Iris pigment epithelial cell (primary cell): ENCODE measurements at places on chromosomes 7 and 10.

- peak; percentile 60 for DNase-seq
These were observed 1.4 kb downstream of the RHEB start for GRCh38 chr7:151518105-151518946.

GRCh38 chr7:128068785-128069184 lies 37.5 kb upstream of the LRRC4 start:
- DNase-seq = no peak

DNA sequence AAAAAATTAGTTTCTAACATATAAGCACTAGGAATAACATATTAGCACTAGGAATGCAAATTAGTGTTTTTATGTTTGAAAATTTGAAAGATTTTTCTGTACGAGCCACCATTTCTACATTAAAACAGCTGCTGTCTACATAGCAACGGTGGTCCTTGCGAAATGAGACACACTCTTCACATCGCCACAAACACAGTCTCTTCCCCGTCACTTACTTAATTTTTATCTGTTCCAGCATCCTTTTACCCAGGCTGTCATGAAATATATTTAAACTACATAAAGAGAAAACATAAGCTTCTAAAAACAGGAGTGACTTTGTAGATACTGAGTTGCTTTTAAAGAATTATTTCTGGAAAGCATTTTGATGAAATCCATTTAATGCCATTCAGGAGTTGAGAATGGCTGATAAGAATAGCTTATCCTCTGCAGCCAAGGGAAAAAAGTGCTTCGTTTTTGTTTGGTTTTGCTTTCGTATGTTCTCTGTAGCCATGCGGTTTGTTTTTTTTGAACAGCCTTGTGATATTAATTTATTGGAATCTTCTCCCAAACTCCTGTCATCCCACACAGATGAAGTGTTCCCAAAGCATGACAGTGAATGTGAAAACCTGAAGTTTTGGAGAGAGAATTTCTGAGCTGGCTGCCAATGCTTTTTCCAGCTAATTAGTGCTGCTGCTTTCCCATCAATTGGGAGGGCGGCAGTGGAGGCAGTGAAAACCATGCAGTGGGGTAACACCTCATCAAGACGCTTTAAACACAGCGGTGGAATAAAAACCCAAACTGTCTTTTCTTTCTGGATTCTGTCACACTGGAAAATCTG lies 603.7 kb upstream of the ADARB2 start:
- DNase-seq = no peak

DNA sequence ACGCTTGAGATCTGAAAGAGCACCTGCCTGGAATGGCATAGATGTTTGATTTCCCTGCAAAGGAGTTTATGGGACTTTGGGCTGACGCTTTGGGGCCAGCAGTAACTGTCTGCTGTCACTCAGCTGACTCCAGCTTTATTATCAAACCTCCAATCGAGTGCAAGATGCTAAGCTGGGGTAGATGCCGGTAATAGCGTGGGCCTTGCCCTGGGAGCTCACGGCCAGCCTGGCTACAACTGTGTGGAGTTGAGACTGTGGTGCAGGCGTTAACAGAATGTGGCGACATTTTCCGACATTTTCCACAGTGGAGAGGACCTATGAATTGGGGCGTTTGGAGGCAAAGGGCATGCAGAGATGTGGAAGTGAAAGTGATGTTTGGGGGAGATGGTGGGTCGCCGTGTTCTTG lies 1.3 kb downstream of the CHST12 start:
- no peak for DNase-seq

- DNase-seq = no peak
These were observed 306.4 kb upstream of the CDC14C start for GRCh38 chr7:48617993-48618392.

- no peak for DNase-seq
These were observed 141.2 kb downstream of the ADAM22 start for GRCh38 chr7:88075216-88075615.

- DNase-seq = no peak
These were observed 14.8 kb downstream of the FANK1 start for GRCh38 chr10:125911145-125911544.

DNA sequence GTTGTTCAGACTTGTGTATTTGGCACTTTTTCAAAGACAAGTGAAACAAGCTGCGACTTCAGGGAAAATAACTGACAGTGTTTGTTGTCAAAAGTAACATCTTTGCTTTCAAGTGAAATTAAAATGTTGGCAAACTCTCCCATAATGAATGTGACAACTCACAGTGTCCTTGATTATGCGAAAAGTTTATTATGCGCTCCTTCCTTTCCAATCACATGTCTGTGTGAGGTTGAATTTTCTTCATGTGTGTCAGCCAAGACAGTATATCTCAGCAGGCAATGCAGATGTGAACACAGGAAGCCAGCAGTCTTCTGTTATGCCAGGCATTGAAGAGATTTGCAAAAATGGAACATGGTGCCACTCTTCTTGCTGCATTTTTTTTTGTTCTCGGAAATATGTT lies 28.7 kb downstream of the FBH1 start:
- DNase-seq = no peak

DNA sequence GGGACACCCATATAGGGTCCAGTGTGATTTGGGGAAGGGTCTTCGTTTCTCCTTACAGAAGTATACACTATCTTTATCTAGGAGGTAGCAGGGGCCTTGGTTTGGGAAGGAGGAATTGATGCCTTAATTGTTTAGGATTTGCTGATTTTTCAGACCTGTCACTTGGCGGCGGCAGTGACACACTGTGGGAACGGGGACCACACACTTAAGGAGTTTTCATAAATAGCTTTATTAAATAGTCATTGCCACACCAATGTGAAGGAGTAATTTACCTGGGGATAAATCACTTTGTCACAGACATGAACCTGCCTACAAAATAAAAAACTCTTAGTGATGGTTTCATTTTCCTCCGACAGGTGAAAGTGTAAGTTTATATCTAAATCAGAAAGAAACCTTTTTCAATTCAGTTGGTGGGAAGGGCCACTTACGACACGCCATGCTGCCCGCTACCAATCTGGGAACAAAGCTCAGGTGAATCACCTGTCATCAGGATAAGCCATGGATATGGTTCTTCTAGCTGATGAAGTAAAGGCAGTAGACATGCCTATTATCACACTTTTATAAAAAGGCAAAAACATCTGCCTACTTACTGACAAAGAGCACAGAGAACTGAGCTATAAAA lies 12.3 kb upstream of the ENO4 start:
- DNase-seq = no peak

- no peak for DNase-seq
These were observed 45.1 kb downstream of the LRMDA start for GRCh38 chr10:75476569-75476968.

- DNase-seq = peak; percentile 80
These were observed 171.5 kb downstream of the PRPF18 start for GRCh38 chr10:13758312-13758711.

DNA sequence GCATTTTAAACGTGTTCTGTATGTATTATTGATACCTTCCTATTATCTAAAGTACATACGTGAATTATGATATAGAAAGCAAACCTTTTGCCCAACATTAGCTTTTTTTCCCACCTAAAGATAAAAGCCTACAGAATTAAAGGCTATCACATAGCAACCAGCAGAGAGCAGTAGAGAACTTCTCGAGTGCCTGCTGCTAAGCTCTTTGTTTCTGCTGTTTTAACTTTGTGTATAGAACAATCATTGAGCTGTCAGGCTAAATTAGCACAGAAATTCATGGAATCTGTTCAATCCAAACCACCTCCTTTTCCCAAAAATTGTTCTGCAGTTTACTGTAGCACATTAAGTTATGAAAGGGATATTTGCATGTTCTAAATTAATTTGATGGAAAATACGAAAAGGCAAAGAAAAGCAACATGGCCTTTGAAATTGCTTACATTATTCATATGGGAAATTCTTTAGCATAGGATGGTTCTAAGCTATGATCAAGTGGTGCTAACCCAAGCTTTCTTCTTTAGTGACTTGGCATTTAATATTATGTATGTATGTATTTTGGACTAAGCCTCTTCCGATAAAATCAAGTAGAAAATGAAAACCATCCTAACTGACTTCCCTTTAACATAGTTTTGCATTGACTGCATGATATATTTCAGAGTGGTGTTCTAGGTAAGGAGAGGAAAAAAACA lies 1288.5 kb downstream of the GATA3 start:
- peak; percentile 47 for DNase-seq

DNA sequence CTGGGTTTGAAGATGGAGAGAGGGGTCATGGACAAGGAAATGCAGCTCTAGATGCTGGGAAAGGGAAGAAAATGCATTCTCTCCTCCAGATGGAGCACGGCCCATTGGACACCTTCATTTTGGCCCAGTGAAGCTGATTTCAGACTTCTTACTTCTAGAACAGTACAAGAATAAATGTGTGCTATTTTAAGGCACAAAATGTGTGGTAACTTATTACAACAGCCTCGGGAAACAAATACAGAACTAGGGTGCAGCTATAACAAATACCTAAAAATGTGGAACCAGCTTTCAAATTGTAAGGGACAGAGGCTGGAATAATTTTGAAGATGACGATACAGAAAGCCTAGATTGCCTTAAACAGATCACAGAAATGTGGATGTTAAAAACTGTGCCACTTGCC lies 54.1 kb downstream of the CYTH3 start:
- DNase-seq = no peak

- no peak for DNase-seq
These were observed 105.3 kb downstream of the PARD3 start for GRCh38 chr10:34709637-34710390.

GRCh38 chr7:47953822-47954221 lies 5.6 kb upstream of the PKD1L1 start:
- no peak for DNase-seq

DNA sequence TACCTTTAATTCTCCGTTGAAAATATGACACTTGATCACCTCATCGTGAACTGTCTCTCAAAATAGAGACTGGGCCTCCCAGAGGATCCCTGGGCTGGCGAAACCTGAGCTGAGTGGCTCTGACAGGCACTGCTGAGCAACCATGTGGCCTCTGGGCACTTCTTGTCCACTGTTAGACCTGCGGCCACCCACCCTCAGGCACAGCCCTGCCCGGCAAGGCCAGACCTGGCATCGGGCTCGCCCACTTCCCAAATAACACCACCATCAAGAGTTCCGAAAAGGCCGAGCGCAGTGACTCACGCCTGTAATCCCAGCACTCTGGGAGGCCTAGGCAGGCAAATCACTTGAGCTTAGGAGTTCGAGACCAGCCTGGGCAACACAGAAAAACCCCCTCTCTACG lies 82.5 kb downstream of the COBL start:
- no peak for DNase-seq

DNA sequence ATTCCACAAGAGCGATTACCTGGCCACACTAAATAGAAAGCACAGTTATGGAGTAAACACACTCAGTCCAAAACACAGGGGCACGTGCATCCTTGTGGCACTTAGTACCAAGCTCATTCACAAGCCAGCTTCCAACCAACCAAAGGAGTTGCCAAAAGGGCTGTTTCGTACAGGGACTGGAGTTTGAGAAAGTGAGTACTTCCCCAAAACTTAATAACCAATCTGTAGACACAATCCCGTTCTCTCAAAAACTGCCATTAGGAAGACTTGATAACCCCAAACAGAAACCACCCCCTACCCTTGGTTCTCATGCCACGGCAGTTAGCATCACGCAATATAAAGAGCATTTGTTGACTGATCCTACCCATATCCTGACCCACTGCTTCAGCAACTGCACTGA lies 166.2 kb upstream of the ASAH2 start:
- no peak for DNase-seq

GRCh38 chr10:105253515-105254212 lies 612.6 kb downstream of the SORCS3 start:
- no peak for DNase-seq

DNA sequence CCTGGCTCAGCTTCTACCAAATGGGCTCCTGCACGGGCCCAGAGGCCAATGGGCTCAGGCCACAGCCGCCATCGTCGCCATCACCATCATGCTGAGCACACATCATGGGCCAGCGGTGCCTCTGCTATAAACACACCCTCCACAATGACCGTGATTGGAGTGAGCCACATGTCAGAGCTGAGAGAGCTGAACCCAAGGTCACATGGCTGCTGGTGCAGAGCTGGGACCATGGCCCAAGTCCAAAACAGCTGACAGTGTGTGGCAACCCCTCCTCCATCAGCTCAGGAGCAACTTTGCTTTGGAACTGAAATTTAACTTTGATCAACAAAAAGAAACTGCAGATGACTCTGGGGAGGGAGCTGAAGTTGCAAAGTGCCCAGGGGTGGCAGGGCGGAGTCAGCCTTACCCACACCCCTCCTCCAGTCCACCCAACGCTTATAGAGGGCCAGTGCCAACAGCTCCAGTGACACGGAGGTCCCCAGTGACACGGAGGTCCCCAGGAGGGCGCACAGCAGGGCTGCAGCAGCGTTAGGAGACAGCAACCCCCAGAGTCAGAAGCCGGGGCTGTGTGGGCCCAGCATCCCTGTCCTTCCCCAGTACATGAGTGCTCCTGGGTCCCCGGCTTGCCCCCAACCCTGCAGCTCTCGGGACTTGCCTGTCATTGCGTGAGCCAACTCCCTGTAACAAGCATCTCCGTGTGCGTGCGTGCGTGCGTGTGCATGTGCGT lies 249.6 kb downstream of the ELFN1 start:
- DNase-seq = no peak

- no peak for DNase-seq
These were observed 157.0 kb downstream of the PTPN20 start for GRCh38 chr10:47067949-47068940.

- DNase-seq = no peak
These were observed 11.5 kb upstream of the NPFFR1 start for GRCh38 chr10:70295321-70295720.

DNA sequence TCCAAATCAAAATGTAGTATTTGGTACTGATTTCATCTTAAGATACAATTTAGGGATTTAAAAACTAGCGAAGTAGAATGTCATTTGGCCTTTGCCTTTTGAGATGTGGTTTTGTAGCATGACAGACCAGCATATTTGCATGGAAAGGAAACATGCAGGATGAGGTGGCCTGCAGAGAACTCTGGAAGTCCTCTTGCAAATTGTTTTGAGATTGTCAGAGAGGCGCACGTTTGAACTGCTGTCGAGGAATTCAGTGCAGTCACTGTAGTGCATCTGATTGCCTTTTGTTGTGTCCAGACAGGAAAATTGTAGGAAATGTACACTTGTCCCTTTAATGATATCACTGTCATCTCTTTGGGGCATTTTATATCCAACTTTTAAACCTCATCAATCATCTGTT lies 136.7 kb downstream of the CELF2 start:
- no peak for DNase-seq

DNA sequence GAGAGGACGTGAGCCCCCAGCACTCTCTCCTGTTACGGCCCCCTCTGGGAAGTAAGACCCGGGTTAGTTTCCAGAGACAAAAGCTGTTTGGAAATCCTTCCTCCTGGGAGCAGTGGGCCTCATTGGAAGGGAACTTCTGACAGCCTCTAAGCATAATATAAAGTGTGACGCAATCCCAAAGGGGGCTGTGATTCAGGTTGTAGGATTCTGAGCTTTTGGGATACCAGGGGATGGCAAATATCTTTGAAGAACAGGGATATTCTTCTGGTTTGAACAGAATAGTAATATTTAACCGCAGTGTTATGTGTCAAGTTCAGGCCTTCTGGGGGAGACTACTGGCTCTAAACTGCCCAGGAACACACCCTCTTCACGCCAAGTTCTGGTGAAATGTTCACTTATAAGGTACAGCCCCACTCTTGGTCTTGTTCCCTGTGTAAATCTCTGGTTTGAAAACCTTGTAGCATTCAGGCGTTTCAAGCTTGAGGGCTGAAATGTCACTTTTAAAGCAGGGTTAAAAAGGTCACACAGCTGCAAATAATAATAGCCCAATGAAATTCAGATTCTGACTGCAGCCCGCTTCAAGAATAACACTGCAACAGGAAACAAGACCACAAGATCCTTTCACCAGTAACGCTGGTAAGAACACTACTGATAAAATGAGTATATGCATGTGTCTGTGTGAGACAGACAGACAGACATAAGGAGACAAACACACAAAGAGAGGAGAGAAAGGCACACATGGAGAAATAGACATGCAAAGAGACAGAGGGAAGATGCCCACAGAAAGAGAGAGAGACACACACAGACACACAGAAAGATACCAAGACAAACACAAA lies 69.0 kb downstream of the CREB5 start:
- peak; percentile 7 for DNase-seq
